Breast epithelium (tissue), 4 donors: ENCODE measurements at places on chromosomes 13 and 19. TPM values are rescaled to one million over a fixed set of nuclear protein-coding genes. Genes with fewer than 3 reads are reported as not detected.

DNA sequence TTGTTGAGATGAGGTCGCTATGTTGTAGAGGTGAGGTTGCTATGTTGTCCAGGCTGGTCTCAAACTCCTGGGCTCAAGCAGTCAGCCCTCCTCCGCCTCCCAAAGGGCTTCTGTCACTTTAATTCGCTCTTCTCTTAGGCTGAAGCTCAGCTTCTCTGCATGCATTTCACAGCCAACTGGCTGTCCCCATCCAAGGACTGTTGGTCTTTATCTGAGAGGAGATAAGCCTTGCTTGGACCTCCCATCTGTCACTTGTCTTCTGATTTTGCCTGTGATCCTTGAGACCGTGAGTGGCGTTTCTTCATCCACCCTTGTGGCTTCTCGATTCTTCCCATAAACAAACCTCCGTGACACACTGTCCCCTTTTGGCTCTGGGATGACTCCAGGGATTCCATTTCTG, 24.4 kb downstream of the CERS1 start:
- no peak for DNase-seq

- DNase-seq, result no peak
Measured at GRCh38 chr13:23059173-23059572, 121.6 kb upstream of the SGCG start.

DNA sequence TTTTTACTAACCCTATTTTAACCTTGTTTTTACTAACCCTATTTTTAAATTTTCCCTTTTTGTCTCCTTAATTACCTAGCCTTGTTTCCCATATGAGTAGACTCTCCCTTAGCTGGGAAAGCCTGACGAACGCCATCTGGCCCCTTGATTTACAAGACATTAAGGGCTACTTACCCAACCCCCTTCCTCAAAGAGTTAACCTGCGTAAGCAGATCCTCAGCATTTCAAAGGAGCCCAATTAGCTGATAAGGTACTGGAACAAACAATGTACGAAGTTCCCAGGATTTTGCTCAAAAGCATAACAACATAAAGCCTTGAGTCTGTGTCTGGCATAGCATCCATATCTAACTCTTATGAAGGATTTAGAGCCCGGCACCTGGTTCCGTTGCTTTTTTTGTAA, 4.7 kb upstream of the MVB12A start:
- DNase-seq, result no peak

- no peak for DNase-seq
Measured at GRCh38 chr13:110464556-110465333, 96.8 kb downstream of the RAB20 start.

The S1PR5 gene
- total RNA-seq, result 1.2 TPM

DNA sequence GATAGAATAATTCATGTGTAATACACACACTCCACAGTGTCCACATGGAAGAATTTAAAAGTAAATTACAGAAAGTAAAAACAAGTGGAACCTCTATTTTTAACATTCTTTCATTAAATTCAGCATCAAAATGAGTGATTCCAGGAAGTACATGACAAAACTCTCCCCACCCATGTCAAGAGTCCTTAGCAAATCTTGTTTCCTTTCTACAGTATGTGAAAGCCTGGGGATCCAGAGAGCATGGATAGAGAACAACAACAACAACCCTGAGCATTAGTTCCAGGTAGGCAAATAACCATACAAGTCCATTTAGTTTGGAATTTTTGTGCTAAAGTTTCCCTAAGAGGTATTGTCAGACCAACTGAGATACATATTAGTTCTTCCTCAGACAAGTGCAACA, 267.9 kb downstream of the ENOX1 start:
- DNase-seq, result no peak

The ETV2 gene
- not detected for total RNA-seq

DNA sequence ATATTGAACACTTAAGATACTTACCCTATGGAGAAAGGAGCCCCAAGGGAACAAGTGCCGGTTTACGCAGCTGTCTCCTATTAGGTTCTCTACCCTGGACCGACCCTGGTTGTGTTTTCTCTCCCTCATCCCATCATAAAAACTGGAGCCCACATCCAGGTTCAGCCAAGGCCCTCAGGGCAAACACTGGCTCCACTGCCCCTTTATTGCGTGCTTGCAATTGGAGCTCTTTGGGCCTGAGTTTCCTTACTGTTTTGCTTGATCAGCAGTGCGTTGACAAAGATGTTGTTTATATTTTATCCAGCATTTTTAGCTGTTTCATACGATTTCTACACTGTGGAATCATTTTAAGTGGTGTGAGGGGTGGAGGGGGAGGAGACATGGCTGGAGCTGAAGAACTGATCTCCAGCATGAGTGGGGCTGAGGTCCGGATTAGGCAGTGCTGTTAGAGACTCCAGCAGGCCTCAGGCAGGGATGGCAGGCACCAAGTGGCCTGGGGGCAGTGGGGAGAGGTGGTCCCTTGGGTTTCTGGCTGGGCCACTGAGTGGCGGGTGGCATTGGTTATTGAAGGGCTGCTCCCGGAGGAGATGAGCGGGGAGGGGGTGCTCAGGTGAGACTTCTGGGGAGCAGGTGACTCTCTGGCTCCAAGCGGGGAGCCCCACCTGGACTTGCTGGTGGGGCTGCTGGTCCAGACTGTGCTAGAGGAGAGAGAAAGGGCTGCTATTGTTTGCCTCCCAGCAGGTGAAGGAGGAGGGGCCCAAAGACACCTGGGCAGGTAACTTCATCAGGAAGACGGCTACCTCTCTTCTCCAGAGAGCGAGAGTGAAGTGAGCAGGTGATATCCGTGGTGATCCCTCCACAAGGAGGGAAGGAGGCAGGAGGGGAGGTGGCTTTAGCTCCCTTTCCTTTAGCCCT, 62.4 kb upstream of the RNF113B start:
- no peak for DNase-seq

DNA sequence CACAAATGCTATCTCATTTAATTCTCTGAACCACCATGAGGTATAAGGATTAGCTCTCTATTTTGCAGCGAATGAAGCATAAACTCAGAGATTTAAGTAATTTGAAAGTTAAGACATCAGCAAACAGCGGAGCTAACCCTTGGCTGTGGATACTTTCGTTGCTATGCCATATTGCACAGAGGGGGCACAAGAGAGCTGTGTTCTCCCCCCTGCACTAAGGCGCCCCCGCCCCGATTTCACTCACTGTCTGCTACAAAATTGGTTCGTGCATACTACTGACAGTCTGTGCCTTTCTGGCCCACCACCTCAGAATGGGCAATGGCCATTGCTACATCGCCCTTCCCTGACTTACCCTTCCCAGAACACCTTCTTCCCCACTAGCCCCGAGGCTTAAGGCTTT, 105.7 kb upstream of the OBI1 start:
- DNase-seq, result no peak

DNA sequence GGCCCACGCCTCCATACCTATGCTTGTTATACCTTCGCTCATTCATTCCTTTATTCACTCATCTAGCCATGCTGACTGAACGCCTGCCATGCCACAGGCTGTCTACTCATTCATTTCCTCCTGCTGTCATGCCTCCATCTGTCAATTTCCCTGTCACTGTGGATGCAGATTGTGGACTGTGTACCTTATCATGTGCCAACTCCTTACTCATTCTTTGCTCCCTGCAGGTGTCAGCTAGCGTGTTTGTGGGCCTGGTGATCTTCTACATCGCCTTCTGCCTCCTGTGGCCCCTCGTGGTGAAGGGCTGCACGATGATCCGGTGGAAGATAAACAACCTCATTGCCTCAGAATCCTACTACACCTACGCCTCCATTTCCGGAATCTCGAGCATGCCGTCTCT, 4.1 kb upstream of the PSMD8 start:
- no peak for DNase-seq

GRCh38 chr19:50723735-50724521, 764 bp downstream of the CLEC11A start:
- DNase-seq, result peak; percentile 19

The NALCN gene
- 1.6 TPM for total RNA-seq

- no peak for DNase-seq
Measured at GRCh38 chr19:54189145-54189734, at the start of gene MBOAT7. MBOAT7 (minus strand) TSS chr19:54189580; CDS start chr19:54188508, 1,072 bp downstream.

DNA sequence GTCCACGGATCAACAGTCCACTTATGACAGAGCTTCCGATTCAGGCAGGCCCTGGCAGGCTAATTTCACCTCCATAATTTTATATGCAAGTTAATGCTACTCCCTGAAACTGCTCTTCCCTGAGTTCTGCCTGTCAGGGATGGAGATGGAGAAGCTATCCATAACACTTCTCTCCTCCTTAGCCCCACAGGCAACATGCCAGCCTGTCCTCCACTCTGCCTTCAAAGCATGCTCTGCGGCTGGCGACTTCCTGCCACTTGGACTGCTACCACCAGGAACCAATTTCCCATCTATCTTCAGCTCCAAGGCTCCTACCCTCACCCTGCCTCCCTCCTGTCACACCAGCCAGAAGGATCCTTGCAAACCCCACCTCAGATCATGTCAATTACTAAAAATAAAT, 35.4 kb downstream of the GSX1 start:
- DNase-seq, result no peak

The ZNF625 gene
- 5.4 TPM for total RNA-seq

The IRGC gene
- not detected for total RNA-seq

- peak; percentile 84 for DNase-seq
Measured at GRCh38 chr19:10095948-10096614, 6.4 kb downstream of the ANGPTL6 start.

- no peak for DNase-seq
Measured at GRCh38 chr19:19257137-19257536, 16.0 kb downstream of the TM6SF2 start.

The LYPD5 gene
- 0.48 TPM for total RNA-seq

The NTF4 gene
- total RNA-seq, result 6.4 TPM
